ENCODE measurements at places on chromosomes 2 and 18.

DNA sequence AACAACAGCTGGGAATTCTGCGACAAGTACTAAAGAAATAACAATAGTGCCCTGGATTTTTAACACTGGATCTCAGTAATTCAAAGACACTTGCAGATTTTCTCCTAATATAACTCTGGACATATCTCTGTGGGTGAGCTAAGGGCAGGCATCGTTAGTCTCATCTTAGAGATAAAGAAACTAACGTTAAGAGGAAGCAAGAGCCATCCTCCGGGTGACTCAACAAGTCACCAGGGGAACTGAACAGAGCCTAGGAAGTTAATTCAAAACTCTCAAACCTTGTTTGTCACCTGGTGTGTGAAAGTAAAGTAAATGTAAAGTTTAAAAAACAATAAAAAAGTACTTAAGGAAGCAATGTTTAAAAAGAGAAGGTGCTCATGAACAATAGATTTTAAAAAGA is 41.6 kb upstream of the NRP2 start:
- DNase-seq, result no peak

DNA sequence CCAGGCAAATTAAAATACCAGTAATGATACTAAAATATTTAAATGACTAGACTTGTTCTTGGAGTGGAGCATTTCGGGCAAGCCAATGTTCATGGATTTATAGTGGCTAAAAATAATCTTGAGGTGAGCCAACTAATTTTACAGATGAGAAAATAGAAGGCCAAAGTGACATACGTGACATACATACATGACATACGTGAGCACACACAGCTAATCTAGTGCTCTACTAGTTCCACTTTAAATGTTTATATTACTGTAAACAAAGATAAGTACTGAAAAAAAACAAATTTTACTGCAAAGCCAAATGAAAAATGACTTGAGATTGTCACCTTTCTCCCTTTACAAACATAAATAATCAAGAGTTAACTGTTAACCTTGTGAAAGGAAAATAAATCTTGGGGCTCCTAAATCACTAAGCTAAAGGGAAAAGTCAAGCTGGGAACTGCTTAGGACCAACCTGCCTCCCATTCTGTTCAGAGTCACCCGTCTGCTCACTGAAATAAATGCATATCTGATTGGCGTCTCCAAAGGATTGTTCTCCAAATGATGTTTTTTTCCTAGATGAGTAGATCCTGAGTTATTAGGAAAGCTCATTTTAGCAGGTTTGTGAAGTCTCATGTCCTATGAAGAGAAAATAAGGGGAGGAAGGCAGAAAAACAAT is 96.7 kb downstream of the PMS1 start:
- DNase-seq, result no peak

DNA sequence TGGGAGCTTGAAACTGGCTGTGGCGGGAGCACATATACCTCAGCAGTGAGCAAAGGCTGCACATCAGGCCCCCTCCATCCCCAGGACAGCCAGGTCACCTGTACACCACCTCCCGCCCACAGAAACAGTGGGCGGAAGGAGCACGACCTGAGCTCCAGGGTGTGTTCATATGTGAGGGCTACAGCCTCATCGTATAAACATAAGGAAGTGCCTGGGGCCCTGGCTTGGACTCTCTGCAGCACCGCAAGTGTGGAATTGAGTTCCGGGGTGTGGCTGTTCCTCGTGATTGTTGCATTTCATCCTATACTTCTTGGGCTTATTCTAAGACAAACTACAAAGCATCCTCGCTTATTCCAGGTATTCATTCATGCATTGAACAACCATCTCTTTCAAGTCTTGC is 60.1 kb upstream of the TPO start:
- no peak for DNase-seq

- DNase-seq, result peak; percentile 16
These were observed 27.6 kb downstream of the CELF4 start for GRCh38 chr18:37537868-37538525.

DNA sequence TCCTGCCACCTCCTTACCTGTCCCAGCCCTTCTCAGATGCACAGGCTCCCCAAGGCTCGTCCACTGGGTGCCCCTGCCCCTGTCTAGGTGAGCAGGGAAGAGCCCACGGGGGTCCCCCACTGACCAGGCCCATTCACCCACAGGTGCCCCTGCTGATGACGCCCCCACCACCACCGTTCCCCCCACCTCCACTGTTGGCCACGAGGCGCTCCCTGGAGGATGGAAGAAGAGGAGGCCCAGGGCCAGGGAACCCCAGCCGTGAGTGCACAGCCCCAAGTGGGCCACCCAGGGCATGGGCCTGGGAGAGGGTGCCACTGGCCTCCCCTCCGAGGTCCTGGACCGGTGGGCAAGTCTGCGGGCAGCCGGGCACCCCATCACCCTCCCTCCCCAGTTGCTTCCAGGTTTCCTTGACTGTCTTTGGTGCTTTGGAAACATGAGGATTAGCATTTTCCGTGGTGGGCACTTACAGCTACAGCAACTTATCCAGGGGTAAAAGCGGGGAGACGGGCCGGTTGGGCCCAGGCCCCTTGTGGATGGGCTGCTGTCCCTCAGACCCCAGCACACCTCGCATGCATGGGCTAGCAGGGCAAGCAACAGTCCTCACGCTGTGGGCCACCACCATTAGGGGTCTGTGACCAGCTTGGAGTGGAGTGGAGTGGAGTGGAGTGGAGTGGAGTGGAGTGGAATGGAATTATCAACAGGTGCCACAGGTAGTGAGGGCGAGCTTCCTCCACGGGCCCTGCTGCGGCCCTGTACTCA is 13.2 kb upstream of the KLHL30 start:
- no peak for DNase-seq

- no peak for DNase-seq
These were observed 3.7 kb downstream of the IL1RL2 start for GRCh38 chr2:102190430-102191107.

DNA sequence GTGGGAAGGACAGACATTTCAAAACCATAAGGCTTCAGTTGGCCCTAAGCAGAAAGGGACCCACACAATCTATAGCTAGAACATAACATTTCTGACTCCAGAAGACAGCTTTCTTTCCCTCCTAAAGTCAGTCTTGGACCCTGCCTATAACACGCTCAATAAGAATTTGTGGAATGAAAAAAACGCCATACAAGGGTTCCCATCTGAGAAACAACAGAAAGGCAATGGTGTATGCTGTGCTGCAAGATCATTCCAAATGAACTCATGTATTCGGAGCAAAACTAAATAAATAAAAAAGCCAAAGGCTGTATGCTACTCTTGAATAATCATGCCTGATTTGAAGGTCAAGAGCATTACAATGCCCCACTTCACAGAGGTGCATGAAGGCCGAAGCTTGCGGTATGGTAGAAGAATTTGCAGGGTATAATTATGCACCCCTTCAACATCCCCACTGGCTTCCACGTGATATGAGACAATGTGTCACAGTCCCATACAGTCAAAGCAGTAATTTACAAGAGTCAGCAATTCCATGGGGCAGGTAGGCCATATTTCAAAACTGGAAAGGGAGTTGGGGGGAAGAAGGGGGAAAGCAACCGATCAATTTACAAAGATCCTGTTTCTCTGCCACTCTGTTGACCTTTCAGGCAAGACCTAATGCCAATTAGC is 61.4 kb upstream of the SLC14A2 start:
- DNase-seq, result no peak

GRCh38 chr2:149538138-149538833 is 49.3 kb downstream of the MMADHC start:
- DNase-seq, result no peak

DNA sequence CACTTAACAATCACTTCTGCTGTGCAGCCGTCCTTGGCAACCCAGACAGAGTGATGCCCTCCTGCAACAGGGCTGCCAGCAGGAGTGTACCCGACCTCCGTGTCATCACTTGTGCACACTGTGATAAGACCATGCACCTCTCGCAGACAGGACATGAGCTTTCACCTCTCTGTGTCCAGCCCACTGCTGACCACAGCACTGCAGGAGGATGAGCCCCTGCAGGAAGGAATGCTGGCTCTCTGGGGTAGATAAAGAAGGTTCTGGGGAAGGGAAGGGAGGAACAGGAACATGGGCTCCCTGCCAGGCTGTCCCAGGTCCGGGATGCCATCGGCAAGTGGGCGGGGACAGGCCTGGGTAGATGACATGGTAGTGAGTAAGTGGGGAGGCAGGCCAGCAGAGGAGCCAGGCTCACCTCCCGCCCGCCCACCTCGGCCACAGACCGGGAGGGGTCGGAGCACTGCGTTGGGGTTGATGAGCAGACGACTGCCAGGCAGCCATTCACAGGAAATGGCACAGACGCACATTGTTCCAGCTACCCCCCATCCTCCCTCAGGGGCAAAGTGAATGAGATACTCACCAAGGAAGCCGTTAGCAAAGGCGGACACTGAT is 18.6 kb upstream of the COL6A3 start:
- DNase-seq, result no peak

DNA sequence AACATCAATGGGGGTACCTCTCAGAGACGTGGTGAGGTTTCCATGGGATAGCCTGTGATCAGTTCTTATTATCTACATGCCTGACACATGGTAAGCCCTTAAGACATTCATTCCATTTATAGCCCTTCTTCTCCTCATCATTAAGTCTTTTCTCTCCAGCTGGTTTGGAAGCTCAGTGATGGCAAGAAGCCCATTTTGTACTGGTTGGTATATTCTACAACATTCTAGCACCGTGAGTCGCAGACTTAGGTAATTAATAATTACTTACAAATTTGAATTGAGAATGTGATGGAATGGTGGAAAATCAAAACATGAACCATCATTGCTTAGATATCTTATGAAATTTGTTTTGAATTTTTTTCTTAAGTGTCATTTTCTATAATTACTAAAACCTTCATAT is 472.6 kb downstream of the DLGAP1 start:
- no peak for DNase-seq

GRCh38 chr2:126790987-126791780 is 107.5 kb upstream of the TEX51 start:
- DNase-seq, result no peak

DNA sequence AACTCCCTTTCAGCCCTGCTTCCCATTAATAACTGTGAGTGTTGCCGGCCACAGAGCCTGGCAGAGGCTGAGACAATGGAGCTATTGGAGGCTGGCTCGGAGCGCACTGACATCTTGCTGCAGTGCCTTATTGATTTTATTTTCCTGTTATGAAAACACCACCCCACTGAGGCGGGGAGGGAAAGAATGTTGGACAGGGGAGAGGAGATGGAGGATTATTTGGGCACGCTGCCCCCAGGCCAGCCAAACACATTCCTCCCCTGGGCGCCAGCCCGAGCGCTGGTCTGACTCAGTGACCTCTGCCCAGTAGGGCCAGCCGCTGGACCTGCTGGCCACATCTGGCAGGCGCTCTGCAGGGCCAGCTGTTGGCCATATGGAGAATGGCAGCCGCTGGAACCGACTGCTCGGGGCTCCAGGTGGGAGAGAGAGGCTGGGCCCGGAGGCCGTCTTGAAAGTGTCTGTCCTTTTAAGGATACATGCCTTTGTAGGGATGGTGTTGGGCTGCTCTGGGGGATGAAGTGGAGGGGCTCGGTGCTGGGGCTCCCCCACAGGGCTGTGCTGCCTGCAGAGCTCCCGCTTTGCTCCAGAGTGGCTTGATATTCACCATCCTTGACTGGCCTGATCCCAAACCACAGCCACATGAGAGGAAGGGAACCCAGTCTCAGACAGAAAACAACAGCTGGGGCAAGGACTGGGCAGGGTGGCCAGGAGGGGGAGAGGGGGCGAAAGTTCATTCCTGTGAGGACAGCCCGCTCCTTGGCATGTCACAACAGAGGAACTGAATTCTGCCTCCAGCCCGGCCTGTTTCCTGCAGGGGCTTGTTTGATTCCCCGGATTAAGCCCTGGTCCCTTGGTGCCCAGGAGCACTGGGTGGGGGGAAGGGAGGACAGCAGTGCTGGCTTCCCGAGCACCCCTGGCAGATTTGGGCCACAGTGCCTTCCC is 179.0 kb downstream of the KLHL29 start:
- DNase-seq, result no peak

DNA sequence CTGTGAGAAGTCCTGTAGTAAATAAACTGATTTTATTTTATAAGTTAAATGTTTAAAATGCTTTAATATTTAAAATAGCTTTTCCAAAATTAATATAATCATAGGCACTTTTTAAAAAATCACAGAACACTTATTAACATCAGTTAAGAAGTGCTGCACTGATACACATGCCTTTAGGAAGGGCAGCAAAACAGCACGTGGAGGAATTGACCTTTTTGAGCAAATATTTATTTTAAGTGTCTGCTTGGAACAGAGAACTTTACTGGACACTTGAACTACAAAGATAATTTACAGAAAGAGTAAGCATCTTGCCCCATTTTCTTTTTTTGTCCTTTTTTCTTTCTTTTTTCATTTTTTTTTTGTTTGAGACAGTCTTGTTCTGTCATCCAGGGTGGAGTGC is 87.7 kb upstream of the NARS1 start:
- DNase-seq, result no peak

DNA sequence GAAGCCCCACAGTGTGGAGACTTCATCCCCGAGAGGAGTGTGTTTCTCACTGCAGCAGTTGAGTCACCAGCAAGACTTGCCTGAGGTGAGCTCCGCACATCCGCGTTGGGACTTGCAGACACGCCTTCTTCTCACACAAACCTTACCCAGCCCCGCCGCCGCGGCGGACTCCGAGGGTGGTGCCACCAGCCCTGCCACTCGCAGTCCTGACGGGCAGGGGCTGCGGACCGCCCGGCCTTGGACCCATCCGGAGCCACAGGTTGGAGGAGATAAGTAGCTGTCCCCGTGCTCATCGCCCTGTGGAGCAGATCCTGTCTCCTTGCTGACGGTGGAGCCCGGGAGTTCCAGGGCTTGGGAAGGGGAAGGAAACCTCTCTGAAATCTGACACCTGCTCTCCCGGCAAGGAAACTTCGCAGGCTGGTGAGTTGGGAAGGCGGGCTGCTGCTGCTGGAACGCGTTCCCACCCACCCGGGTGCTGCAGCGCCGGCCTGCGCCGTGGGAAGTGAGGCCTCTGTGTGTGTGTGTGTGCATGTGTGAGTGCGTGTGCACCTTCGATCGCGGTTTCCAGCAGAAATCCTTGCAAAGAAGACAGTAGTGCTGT is at the start of gene RAB27B:
Gene RAB27B (plus strand): TSS at position 197 of the 601 bp plus-strand sequence. CDS start 49,109 bp downstream, outside the sequence.
- DNase-seq, result no peak

DNA sequence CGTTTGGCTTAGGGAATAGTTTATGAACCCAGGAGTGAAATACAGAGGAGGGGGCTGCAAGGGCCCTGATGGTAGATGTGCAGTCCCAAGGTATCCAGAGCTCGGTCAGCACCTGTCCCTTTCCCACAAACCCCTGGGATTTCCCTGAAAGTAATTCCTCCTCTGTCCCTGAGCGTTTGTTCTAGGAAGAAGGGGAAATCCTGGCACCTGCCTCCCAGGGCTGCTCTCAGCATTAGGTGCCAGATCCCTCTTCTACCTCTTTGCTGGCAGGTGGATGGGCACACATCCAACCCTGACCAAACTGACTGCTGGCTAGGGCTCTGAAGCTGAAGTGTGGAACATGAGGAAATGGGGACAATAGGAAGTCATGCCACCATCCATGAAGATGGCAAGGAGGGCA is 824.0 kb downstream of the SLC4A3 start:
- DNase-seq, result no peak

DNA sequence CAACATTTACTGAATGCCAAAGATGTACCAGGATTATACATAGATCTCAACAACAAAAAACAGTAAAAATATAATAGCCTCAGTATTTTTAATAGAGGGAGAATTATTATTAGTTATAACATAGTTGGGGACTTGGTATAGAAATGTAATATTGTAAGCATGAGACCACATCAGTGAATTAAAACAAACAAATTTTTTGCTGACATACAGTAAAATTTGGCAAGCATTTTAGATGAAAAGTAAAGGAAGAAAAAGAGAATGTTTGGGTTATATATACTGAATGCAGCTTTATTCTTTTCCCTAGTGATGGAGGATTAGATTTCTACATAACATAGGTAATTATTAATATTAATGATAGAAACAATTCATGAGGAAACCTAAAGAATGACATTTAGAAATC is 10.9 kb downstream of the CPS1 start:
- DNase-seq, result no peak

- no peak for DNase-seq
These were observed 22.1 kb upstream of the RNF103 start for GRCh38 chr2:86645752-86646151.
